Thyroid gland (tissue), 4 donors: ENCODE measurements at places on chromosomes 5 and 9. TPM values are rescaled to one million over a fixed set of nuclear protein-coding genes. Genes with fewer than 3 reads are reported as not detected.

The KCNV2 gene
- total RNA-seq = not detected

The AHRR gene
- 2.1 TPM for total RNA-seq

The IL3 gene
- total RNA-seq = not detected

The GCNT4 gene
- 1.3 TPM for total RNA-seq

The TAL2 gene
- not detected for total RNA-seq

The FBP2 gene
- total RNA-seq = not detected

The UGT3A2 gene
- not detected for total RNA-seq

The CDO1 gene
- 19.5 TPM for total RNA-seq

The KCNMB1 gene
- total RNA-seq = 0.29 TPM

The NR5A1 gene
- 0.40 TPM for total RNA-seq

The MXD3 gene
- total RNA-seq = 2.0 TPM

The OBP2B gene
- total RNA-seq = not detected

The ZNF354B gene
- 31.5 TPM for total RNA-seq

The CDH18 gene
- not detected for total RNA-seq

The LAMC3 gene
- 3.9 TPM for total RNA-seq

The KIF4B gene
- total RNA-seq = not detected

The PCDHGB1 gene
- 4.8 TPM for total RNA-seq

The GLDC gene
- 15.1 TPM for total RNA-seq
